Progenitor cell of endocrine pancreas (in vitro differentiated cells): ENCODE measurements at places on chromosomes 7 and 10. TPM values are rescaled to one million over a fixed set of nuclear protein-coding genes. Genes with fewer than 3 reads are reported as not detected.

Gene FAS
- 1.9 and 2.7 TPM in 2 replicates for total RNA-seq

- DNase-seq = no peak
Observed at GRCh38 chr10:71613261-71613777, 106.3 kb downstream of the C10orf105 start.

Gene ENKUR
- total RNA-seq = 0.46 and 1.0 TPM in 2 replicates

DNA sequence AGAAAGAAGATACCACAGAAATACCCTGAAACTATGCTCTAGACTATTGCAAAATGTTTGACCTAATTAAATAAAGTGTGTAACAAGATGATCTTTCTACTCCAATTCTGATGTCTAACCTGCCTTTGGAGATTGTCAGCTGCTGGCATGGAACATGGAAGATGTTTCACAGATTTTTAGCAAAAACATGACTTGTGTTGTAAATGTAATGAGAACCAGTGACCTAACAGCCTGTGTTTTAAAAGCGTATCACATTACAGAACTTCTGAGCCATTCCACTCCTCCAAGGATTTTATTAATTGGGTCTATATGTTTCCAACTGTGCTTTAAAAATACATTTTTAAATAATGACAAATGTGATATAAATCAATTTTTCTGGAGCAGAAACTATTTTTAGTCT lies 526.3 kb upstream of the SEMA3D start:
- no peak for DNase-seq

DNA sequence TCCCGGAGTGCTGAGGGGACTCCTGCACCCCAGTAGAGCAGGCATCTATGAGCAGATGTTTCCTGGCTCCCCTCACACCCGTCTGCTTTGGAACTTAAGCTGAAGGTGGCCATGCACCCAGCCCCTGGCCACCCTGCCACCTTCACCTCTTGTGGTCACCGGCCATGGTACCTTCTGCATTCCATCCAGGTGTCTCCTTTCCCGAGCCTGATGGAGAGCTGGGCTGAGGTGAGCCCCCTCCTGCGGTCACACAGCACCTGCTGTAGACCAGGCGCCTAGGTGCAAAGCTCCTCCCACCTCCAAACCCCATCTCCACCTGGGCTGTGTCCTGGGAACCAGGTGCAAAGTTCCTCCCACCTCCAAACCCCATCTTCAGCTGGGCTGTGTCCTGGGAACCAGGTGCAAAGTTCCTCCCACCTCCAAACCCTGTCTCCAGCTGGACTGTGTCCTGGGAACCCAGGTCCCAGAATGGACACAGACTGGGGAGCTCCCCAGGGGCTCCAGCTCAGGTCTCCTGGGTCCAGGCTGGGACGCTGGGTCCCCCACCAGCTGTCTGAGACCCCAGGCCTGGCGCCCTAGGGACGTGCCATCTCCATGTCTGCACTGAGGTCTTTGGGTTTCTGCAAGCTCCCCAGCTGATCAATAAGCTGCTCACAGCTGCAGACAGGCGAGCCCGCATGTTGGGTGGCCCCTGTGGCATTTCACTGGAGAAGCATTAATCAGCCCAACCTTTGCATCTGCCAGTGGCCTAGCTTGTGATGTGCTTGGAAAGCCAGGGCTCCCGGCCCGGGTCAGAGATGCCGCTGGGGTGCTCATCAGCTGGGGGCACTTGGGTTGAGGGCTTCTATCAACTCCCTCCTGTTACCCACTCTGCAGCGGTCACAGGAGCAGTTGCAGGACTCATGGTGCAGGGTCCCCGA lies 61.2 kb upstream of the INPP5A start:
- DNase-seq = no peak

- DNase-seq = no peak
Observed at GRCh38 chr10:63630931-63631680, 109.9 kb downstream of the REEP3 start.

DNA sequence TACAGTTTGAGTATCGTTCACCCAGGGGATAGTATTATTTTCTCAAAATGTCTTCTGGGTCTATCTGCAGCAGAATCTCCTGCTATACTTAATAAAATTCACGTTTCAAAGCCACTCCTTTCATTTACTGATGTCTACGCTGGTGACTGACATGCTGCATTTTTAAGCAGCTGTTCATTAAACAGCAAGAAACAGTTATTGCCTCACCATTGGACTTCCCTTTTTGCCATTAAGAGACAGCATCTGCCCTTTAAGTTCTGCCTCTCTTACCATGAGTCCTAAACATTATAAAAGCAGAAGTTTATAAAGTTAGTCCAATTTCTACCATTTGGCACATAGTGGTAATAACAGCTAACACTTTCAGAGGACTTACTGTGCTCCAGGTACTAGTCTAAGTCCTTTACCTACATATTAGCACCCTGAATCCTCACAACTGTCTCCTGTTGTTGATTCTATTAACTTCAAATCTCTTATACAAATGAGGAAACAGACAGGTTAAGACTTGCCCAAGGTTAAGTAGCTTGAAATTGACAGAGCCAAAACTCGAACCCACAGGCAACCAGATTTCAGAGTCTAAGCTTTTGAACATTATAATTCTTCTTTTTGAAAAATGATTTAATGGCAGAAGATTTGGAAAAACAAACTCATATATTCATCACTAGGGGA lies 169.5 kb downstream of the SNX13 start:
- DNase-seq = no peak

Gene ATP5MK
- 251 and 264 TPM in 2 replicates for total RNA-seq

DNA sequence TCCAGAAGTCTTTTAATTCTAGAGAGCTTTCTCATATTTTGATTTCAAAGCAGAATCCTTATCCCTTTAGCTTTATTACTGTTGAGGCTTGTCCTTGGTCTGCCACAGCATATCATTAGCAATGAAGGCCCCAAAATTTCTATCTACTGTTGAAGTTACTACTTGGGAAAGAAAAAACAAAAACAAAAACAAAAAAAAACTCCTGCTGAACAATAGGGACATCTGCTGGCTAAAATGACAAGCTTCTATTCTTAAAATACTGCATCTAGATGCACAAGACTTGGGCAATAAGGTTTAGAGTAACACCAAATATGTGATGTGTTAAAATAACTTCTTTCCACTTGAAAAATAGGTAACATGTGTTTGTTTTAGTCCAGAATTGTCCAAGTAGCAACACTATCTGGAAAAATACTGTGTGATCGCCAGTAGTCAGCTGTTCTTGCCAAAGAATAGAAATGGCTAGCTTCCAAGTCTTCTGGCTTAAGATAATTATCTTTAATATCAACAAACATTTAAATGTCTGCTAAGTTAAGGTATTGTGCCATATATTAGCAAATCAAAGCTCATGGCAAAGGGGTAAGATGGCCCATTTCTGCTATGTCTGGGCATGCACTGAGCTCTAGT lies 3.8 kb upstream of the DMTF1 start:
- no peak for DNase-seq

- no peak for DNase-seq
Observed at GRCh38 chr10:22945934-22946673, 18.3 kb downstream of the ARMC3 start.

GRCh38 chr10:124512600-124512999 lies 51.0 kb downstream of the LHPP start:
- no peak for DNase-seq

DNA sequence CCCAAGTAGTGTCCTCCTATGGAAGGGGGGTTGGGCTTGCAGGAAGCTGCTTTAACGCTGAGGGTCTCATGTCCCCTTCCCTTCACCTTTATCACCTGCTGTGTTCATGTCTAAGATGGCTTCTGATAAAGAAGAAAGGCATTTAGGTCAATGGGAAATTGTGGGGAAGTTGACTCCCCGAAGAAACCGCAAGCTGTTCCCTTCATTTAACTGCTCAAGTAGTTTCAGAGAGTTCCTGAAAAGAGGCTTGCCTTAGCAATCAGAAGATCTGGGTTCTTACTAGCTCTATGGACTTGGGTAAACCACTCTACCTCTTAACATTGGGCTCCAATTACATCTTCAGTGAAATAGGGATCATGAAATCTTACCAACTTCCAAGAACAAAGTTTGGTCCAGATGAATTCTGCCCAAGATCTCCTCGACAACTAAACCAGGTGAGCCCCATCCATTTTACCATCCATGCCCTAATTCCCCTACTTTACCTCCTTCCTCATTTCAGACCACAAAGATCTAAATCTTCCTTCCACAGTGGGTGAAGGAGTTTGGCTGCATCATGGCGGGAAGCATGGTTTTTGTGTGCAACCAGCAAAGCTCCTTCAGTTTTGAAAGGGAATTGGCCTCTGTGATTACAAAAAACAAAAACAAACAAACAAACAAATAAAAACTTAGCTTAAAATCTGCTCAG lies 30.4 kb upstream of the UCN3 start:
- DNase-seq = no peak

GRCh38 chr7:30226614-30227268 lies 57.7 kb upstream of the ZNRF2 start:
- DNase-seq = peak; percentile 32

- no peak for DNase-seq
Observed at GRCh38 chr7:71696511-71696910, 564.6 kb downstream of the GALNT17 start.

- DNase-seq = no peak
Observed at GRCh38 chr10:63718006-63718405, 196.8 kb downstream of the REEP3 start.

Gene LRRC27
- 21.7 and 22.1 TPM in 2 replicates for total RNA-seq

GRCh38 chr7:11706666-11707605 lies 125.1 kb downstream of the THSD7A start:
- DNase-seq = no peak

DNA sequence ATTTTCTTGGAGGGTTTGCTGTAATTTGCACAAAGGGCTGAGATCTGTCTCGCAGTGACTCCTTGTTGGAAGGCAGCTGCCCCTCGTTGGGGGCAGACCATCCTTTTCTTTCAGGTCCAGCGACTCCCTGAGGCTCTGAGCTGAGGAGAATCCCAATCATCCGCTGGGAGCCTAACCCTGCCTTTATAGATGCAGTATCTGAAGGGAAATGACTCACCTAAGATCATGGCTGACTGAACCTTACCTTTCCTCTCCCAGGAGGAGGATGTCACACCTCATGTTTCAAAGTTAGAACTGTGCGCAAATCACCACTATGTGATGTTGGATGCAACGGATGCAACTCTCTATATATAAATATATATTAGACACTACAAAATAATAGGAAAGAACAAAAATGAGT lies 36.4 kb upstream of the MXI1 start:
- no peak for DNase-seq

DNA sequence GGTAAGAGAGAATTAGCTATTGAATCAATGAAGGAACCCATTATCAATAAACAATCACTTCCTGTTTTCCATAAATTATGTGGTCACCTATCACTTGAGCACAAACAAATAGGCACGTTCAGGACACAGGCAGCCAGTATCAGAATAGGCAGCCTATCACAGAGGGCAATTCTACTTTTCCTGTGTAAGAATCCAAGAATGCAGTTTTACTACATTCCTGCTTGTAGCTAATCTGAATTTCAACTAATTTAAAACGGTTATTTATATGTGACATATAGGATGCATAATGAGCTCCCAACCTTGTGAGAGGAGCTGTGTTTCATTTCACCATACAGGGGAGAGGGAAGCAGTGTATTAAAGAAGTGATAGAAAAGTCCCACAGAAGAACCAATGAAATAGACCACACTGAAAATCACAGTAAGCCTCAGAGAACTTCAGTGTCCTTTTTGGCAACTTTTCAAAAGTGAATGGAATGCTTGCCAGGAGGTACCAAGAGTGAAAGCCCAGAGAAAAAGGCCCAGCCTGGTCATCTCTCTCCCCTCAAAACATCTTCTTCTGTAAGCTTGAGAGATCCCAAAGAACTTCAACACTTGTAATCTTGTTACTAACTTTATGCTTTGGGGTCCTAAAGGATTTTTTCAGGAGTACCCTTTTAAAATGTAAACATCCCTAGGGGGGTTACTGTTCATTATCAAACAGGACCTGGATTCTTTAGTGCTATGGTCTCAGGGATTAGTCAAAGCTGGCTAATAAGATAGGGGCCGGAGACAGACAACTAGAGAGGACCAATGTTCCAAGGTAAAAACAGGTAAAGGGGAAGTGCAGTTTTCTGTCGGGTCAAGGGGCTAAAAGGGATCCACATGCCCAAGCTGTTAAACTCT lies 1.3 kb downstream of the IMMP2L start:
- no peak for DNase-seq

Gene WNT2
- total RNA-seq = 0.33 and 0.46 TPM in 2 replicates

- DNase-seq = no peak
Observed at GRCh38 chr10:28839600-28840007, 162.3 kb downstream of the BAMBI start.

DNA sequence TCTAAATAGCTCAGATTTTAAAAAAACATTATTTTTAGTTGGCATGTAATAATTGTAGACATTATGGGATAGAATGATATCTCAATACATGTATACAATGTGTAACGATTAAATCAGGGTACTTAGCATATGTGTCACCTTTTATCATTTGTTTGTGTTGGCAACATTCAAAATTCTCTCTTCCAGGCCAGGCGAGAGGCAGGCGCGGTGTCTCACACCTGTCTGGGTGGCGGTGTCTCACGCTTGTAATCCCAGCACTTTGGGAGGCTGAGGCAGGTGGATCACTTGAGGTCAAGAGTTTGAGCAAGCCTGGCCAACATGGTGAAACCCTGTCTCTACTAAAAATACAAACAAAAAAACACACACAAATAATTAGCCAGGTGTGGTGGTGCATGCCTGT lies 151.7 kb downstream of the RTKN2 start:
- DNase-seq = no peak

- DNase-seq = no peak
Observed at GRCh38 chr7:1274121-1274875, 41.6 kb downstream of the UNCX start.

Gene CALN1
- 0.62 and 0.79 TPM in 2 replicates for total RNA-seq

DNA sequence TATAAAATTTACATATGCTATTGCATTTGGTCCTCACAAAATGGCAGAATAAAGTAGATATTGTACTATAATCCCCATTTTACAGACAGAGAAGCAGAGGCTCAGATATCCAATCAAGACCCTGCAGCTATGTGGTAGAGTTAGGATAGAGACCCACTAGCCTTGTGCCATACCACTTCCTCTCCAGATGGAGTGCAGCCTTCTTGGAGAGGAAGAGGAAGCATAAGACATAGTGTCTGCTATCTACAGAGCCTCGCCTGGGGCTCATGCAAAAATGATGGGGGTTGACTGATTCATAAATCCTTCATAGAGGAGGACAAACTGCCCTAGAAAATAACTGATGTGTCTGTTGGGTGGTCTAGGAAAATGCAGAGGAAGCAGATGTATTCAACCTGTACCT lies 447.3 kb downstream of the KCNMA1 start:
- DNase-seq = no peak

DNA sequence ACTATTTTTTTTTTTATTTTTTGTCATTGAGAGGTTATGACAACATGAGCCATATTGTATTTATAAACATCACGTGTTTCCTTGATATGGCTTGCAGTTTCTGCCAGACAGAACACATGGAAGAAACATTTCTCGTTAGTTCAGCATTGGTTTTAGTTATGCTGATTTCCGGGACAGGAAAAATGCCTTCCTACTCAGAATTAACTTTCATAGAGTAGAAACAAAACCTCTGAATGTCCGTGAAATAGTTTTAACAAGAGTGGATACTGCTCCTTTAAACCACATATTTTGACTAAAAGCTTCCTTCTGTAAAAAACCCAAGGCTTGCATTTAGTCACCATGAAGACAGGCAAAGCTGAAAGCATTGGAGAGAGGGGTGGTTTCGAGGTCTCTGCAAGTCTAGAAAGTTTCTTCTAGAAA lies 240.4 kb downstream of the KIAA1217 start:
- no peak for DNase-seq

Gene SLC26A3
- 2.0 and 2.8 TPM in 2 replicates for total RNA-seq
